Activated CD4-positive, CD25-positive, alpha-beta regulatory T cell treated with anti-CD3 and anti-CD28 coated beads, Interleukin-2, amount 50 U/mL, for 72 hours (primary cell): ENCODE measurements at places on chromosomes 11 and 22.

DNA sequence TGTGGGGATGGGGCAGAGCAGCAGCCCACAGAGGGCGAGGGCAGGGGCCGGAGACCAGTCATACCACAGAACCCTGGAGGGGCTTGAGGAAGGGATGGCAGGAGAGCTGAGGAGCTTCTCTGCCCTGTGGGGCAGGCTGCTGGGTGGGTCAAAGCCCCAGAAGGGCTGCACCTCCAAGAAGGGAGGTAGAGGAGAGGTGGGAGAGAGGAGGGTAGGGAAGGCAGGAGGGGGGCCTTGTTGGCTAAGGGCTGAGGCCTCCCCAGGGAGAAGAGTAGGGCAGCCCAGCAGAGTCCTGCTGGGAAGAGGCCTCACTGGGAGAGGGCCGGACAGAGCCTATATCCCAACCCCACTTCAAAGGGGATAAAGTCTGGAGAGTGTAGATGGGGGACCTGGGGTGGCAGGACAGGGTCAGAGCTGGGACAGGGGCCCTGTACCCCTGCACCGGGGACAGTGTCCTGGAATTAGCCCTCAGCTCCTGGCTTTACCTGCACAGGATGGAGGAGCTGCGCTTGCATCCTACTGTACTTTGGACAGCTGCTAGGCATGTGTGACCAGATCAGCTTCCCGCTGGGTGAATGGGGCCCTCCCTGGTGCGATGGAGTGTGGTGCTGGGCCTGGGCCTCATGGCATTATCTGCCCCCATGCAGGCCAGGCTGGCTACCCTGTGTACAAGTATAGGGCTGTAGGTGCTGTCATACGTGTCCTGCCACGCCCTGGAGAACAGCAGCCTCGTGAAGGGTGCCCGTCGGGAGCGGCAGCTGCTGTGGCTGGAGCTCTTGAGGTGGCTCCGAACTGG, 7.3 kb downstream of the DGCR6L start:
- no peak for DNase-seq

DNA sequence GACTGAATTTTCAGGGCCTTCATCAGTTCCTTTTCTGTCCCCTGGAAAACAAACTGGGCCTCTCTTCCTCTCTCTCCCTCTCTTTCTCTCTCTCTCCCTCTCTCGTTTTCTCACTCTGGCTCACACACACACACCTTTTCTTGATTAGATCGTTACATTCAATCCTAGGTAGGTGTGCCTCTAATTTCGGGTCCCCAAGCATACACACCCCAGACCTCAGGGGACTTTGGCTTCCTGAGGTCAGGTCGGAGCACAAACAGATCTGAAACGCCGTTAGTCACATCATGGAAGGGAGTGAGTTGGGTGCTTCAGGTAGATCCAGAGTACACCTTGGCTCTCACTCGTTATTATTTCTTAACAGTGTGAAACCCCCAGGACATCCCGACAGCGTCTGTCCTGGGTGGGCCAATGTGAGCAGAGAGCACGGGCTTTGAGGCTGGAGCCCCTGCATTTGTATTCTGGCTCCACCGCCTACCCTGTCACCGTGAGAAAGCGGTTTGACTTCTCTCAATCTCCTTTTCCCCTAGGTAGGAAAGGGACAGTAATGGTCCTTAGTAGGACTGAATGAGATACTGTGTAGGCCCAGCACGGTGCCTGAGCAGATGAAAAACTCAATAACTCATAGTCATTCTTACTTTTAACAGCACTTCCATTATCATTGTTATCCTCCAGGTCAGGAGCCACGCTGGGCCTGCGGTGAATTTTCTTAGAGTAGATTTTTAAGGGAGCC, 37.3 kb upstream of the POU2AF1 start:
- DNase-seq, result no peak

DNA sequence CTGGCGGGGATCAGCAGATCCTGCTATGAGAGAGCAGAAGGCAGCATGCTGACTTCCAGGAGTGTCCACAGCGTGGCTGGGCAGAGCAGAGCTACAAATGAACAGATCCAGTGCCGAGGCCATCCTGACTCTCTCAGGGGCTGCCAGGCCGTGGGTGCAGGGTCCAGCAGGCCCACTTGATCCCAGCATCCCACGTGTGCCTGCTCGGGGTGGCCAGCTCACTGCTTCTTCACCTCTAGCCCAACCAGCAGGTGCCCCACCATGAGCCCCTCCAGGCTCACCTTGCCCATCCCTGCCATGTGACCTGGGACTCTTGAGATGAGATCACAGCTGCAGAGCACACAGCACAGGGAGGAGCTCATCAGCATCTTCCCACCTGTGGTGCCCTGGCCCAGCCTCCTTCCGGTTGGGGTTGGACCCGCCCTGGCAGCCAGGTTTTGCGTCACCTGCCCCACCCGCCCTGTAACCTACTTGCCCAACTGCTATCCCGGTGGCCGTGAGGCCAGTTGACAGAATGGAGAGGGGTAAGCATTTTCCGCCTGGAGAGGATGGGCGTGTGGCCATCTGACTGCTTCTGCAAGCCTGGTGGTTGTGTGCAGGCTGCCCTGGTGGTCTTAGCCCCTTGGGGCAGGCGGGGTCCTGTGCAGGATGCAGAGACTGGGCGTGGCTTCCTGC, 11.0 kb downstream of the TANGO2 start:
- DNase-seq, result no peak

- no peak for DNase-seq
Measured at GRCh38 chr11:7683571-7683970, 10.3 kb upstream of the CYB5R2 start.

GRCh38 chr11:133606124-133606523, 73.8 kb upstream of the OPCML start:
- DNase-seq, result no peak

DNA sequence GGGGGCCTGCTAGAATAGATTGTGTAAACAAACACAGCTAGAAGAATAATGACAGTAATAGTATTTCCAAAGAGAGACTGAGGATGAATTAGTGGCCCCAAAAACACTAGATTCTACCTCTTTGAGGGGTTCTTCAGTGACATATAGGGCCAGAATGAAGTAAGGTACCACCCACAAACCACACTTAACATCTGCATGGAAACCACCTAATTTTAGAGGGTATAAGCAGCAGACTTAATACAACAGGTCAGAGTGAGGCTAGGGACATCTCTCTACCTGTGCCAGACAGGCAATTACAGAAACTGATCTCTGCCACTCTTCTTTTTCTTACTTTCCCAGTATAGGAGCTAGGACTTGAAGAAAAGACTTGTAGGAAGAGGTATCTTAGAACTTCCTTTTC, 20.1 kb downstream of the ELP4 start:
- DNase-seq, result no peak

- DNase-seq, result no peak
Measured at GRCh38 chr11:120306519-120307242, 18.4 kb upstream of the TLCD5 start.

DNA sequence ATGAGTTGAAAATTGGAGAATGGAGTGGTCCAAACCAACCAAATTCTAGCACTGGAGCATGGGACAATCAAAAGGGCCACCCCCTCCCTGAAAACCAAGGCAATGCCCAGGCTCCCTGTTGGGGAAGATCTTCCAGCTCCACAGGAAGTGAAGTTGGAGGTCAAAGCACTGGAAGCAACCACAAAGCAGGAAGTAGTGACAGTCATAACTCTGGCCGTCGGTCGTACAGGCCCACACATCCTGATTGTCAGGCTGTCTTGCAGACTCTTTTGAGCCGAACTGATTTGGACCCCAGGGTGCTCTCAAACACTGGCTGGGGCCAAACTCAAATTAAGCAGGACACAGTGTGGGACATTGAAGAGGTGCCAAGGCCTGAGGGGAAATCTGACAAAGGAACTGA, 80.5 kb upstream of the ADSL start:
- DNase-seq, result no peak
